Stimulated activated CD4-positive, alpha-beta T cell treated with anti-CD3 and anti-CD28 coated beads, Interleukin-4, amount 100 ng/mL, for 24 hours (primary cell): ENCODE measurements at places on chromosomes 13 and 19.
A peak's percentile ranks its signal among the peaks of the same experiment; 100 is the strongest.

GRCh38 chr19:43934055-43934984, 762 bp downstream of the ZNF45 start:
- DNase-seq: no peak

DNA sequence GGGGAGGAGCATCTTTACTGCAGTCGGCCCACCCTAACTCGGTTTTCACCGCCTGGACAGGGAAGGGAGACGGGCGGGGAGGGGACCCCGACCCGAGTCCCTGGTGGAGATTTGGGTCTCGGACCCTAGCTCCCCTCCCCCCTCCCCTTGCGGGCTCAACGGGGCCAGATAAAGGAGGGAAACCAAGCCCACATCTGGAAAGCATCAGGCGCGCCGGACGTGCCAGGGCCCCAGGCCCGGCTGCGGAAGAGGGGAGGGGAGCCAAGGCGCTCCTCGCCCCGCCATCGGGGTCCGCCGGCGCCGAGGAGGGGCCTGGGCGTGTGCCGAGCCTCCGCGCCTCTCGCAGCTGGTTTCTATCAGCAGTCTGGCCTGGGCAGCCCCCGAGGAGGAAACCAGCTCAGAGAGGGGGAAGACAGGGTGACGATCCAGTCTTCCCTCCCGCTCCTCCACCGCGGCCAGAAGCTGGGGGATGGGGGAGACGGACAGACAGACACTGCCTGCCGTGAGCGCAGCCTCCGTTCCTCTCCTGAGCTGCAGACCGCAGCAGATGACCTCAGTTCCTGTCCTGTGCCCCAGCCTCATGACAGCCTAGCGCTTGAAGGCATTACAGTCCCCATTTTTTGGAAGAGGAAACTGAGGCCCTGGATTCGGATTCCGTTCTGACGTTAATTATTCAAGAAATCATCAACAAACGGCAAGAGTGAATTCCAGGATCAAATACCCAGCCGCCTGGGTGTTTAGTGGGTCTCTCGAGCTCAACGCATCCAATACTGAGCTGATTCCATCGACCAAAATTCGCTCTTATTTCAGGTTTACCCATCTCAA, 3.6 kb upstream of the GNG8 start:
- DNase-seq: no peak

DNA sequence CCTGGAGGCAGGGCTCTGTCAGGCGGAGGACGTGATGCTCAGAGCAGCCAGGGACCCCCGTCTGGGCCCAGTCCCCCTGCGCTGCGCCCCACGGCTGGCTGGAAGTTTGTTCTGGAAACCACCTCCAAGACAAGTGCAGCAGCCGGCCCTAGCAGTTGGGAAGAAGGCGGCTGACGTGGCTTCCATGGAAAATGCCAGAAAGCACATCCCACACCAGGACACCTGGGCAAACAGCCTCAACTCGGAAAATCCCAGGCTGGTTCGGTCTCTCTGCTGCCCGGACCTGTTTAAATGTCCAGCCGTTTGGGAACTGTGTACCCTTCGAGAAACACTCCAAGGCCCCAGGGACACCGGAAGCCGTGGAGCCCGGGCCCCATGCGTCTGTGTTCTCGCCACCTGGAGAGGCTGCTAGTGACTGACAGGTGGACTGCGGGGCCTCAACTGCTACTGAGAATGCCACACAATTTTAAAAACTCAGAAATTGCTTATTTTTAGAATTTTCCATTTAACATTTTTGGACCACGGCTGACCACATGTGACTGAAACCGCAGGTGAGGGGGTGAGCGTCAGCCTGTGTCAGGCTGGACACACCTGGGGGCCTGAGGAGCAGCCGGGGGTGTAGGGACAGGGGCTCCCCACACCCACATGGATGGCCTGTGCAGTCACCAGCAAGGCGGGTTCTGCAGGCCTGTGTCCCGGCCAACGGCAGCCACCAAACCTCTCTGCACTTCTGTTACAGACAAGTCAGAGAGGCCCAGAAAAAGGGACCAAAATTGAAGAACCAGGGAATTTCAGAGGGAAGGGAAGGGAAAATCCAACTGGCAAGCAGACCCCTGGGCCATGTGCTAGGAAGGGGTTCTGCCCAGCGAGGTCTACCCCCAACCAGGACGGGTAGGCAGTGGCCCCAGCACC, 31.7 kb downstream of the RASA3 start:
- no peak for DNase-seq

- DNase-seq: no peak
Observed at GRCh38 chr19:7195046-7195445, 99.2 kb downstream of the INSR start.

- no peak for DNase-seq
Observed at GRCh38 chr19:12794971-12795381, 3.7 kb downstream of the JUNB start.

GRCh38 chr13:27966641-27967202, 2.4 kb downstream of the CDX2 start:
- no peak for DNase-seq

DNA sequence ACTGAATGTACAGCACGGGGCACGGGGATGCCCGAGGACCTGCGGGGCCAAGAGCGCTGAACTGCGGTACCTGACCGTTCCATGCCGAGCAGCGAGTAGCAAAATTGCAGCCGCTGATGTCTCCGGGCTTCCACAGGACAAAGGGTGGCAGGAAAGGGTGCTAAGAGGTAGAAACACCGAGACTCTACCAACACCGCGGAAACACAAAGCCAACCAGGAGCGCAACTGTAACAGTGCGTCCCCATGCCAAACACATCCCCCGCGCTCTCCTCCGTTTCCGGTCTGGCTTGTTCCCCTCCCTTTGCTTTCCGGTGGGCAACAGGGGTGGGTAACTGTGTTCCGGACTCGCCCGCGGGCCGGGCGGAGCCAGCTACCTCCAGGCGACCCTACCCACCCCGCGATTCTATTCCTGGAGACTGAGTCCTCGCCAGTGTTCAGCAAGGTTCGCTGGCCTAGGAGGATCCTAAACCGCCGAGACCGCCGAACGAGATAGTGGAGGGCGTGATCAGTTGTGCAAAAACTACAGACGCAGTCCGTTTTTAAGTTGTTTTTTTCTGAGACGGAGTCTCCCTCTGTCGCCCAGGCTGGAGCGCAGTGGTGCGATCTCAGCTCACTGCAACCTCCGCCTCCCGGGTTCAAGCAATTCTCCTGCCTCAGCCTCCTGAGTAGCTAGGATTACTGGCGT, 34.9 kb upstream of the NEK3 start:
- DNase-seq: peak; percentile 90

DNA sequence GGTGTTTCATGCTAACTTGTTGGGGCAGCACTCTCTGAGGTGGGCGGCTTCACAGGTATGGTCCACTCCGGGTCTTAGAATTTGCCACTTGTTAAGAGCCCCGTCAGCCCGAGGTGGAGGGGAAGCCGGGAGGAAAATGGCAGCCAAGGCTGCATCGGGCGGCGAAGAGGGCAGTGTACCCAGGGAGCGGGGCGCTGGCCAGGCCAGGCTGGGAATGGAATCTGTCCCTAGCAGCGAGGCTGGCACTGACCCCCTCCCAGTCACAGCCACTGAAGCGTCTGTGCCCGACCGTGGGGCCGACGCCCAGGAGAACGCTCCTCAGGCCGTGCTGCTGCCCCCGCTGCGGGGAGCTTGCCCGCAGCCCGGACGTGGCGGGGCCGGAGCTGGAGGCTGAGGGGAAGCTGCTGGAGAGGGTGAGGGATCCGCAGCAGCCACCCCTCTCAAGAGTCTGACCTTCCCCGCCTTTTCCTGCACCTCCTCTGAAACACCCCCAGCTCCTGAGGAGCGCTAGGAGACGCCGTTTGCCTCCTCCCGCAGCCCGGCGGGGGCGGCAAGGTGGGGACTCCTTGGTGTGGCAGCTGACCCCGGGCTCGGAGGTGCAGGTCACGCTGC, 313.8 kb upstream of the SPRY2 start:
- no peak for DNase-seq

DNA sequence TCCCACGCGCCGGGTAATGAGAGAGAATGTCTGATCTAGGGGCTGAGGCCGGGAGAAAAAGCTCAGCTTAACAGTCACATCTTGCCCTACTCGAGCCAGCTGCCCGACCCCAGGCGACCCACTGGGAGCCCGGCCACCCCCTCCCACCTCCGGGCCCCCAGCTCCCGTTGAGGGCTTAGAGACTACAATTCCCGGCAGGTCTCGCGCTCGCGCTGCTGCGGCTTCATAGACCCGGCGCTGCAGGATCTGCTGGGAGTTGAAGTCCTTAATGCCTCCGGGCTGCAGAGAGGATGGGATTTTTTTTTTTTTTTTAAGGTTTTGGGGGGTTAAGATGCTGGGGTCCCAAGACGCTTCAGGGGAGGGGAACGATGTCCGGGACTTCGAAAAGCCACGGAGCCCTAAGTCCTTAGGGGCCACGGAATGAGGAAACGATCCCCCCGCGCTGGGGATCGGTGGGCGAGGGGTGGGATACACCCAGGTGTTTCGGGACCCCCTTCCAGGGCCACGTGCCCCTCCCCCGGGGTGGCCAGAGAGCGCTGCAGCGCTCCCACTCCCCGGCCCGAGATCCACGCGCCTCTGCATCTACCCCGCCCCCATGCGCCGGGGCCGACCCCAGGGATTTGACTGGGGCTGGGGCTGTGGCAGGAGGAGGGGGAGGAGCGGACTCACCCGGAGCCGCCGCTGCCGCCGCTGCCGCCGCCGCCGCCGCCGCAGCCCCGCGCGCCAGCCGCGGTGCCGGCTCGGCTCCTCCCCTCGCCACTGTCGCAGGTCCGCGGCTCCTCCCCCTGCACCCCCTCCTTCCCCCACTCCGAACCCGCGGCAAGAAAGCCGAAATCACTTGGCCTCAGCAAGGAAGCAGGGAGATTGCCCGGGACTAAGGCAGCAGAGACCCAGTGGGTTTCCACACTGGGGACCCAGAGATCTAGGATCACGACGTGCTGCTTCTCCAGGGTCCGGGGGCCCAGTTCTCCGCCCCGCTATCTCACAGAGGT, at the start of gene SYT3:
SYT3 (minus strand) TSS at position 761 of the 992 bp plus-strand sequence. CDS start 2,470 bp downstream, outside the sequence.
- peak; percentile 43 for DNase-seq
